ENCODE measurements at places on chromosomes 2 and 18. TPM values are rescaled to one million over a fixed set of nuclear protein-coding genes. Genes with fewer than 3 reads are reported as not detected.

DNA sequence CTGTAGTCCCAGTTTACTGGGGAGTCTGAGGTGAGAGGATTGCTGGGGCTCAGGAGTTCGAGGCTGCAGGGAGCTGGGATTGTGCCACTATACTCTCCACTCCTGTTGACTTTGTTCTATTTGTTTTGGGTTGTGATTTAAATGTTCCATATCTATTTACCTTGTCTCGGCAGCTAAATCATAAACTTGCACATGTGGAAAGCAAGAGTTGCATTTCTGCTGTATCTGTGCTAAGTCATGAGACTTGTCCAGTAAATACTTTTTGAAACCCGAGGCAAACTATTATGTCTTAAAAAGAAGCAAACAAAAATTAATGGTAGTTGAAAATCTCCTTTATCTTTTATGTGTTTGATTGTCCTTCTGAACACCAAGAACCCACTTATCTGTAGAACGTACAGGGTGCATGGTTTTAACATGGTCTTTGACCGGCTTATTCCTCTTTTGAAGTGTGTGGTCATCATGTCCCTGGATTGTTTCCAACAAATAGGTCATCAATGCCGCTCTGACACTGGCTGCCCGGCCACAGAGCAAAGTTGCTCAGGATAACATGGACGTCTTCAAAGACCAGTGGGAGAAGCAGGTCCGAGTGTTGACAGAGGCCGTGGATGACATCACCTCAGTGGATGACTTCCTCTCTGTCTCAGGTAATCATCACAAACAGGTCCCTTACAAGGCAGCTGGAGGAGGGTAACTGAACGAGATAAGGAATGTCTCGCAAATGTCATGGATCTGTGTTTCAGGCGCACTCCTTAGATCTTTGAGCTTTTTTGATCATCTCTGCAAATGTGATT, 241.1 kb upstream of the LRRTM1 start:
- DNase-seq = no peak

DNA sequence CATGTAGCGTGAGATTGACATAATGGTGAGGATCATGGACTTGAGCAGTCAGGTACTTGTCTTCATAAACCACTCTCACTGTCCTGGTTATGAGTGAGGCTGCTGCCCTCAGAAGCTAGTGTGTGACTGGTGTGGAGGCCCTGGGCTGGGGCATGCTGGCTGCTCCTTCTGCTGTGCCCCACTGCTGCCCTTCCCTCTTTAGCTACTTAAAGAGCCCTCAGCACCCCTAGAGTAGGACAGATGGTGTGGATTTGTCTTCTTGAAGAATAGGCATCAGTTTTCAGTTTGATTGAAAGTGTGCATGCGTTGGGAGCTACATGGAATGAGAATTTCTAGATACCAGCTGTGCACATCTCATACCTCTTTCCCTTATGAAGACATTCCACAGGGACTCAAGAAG, 15.4 kb downstream of the CPLX4 start:
- no peak for DNase-seq

GPR75 gene
- 5.4 TPM for total RNA-seq

DNA sequence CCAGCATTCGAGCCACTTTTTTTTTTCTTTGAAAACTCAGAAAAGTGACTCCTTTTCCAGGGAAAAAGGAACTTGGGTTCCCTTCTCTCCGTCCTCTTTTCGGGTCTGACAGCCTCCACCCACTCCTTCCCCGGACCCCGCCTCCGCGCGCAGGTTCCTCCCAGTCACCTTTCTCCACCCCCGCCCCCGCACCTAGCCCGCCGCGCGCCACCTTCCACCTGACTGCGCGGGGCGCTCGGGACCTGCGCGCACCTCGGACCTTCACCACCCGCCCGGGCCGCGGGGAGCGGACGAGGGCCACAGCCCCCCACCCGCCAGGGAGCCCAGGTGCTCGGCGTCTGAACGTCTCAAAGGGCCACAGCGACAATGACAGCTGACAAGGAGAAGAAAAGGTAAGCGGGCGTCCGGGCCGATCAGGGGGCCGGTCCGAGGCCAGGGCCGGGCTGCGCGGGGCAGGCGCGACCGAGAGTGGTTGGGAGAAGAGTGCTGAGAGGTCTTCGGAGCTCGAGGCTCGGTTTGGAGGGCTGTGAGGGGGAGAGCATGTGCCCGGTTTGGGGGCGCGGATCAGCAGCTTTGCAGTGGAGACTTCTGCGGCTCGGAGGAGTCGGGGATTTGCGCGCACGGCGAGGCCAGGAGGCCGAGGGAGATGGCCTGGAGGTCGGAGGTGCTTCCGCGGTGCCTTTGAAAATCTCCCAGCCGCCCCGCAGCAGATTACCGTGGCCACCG, 502 bp downstream of the EPAS1 start:
- DNase-seq = peak; percentile 81

CCBE1 gene
- 0.12 TPM for total RNA-seq

DNA sequence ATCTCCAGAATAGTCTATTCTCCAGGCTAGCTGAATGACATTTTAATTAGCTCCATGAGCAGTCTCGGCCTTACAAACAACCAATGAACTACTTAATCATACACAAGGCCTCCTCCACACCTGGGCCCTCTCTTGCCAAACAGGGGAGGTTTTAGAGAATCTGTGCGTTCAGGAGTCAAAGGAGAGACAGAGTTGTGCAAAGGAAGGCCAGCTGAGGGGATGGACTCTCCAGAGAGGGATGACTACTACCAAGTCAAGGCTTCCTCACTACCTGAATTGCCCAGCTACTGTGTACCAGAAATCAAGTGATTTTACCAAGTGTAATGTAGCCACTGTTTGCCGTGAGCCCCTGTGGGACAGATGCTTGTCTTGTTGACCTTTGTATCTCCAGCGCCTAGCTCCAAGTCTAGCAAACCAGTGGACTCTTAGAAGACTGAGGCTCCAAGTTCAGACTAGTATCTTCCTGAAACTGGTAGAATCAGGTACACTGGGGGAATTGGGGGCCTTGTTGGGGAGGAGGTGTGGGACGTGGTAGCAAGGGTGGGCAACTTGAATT, 123.1 kb upstream of the STON1 start:
- no peak for DNase-seq

DNA sequence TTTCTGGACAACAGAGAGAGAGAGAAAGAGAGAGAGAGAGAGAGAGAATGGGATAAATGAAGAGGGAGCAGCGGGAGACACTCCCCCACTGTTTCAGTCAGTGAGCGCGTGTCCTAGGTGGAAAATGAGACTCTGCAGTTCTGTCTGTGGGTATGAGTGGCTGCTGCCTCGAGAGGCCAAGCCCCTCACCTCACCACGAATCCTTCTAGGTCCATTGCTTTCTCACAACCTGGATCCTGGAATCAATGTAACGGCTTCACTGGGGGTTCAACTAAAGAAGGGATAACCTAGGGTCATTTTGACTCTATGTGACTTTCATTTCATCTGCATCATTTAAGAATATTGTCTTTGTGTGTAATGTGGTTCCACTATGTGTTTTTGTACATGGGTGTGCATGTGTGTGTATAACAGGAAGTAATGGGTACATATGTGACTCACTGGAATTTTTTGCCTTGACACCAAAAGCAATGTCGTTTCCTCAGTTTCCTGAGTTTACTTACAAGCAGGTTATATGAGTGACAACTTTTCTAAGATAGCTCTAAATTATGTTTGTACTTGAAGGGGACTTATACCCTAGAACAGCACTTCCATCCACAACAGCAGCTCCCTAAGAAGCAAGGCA, 221.4 kb upstream of the TRIB2 start:
- no peak for DNase-seq

EFHD1 gene
- total RNA-seq = 0.47 TPM

DES gene
- total RNA-seq = not detected

MAB21L4 gene
- total RNA-seq = 2.8 TPM

GRCh38 chr18:5431836-5432575, 111.8 kb downstream of the EPB41L3 start:
- no peak for DNase-seq

DNA sequence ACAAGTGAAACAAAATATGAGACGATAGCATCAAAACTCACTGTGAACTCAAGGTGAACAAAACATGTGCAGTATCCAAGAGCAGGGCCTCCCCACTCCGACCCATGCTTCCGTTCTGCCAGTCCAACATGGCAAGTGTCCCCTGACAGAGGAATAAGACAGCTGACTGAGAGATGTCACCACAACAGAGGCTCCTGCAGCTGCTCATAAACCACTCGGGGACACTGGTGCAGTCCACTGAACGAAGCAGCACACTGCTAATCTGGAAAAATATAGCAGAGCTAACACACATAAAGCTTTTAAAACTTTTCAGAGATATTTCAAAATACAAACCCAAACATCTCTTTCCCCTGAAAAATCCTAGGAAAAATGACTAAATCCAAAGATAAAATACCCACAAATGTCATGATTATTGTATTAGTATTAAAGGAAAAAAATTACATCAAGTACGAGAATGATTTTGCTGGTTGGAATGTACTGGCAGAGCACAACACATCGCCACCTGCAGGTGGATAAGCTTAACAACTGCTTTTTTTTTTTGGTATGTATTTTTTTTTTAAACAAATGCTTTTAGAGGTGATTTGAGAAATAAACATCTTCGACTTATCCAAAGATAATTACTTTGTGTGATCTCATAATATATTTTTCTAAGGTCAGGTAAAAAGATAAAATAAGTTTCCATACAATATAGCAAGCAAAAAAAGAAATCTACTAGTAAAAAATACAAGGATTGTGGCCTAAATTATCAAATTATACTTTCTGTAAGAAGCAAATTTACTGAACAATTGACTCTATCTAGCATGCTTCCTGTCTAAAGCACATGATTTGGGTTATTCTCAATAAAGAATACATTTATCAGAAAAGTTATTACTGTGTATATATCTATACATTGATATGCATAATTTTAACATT, 18.6 kb downstream of the THADA start:
- peak; percentile 12 for DNase-seq

DNA sequence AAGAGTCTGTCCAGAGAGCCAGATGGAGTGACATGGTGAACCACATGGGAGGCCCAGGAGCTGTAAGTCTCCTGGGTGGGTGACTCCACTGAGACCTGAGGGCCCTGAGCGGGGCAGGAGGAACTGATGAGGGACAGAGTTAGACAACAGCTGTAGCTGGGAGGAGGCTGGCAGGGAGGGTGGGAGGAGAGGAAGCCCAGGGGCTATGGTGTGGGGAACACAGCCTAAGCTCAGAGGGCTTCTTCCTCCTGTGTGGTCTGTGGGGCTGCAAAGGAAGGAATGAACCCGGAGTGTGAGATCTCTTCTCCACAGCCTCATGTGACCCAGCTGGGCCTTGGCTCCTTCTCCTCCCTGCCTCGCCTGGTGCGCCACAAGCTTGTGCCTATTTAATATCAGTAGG, 395.6 kb upstream of the HS6ST1 start:
- no peak for DNase-seq

Data from Calu3 (cell line).